HTR-8/SVneo (cell line): ENCODE measurements at places on chromosomes 16 and 17.

DNA sequence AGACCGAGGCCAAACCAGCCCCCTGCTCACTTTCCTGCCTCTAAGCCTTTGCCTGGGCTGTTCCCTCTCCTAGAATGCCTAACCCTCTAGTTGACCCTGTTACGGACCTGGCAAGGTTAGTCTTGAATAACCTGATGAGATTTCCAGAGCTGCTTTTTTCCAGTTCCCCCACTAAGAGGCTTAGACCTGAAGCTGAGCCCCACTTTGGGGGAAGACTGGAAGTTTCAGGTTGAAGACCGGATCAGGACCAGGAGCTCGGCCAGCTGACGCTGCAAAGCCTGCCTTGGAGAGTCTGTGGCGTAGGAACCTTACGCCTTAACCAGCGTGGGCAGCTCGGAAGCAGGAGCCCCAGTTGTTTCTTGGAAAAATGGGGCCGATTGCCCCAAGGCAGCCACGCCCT, 129.8 kb downstream of the OR1D5 start:
- no peak for DNase-seq

GRCh38 chr17:68034452-68034776, 1.1 kb upstream of the KPNA2 start:
- no peak for DNase-seq

GRCh38 chr16:51031598-51031997, 119.5 kb downstream of the SALL1 start:
- no peak for DNase-seq

DNA sequence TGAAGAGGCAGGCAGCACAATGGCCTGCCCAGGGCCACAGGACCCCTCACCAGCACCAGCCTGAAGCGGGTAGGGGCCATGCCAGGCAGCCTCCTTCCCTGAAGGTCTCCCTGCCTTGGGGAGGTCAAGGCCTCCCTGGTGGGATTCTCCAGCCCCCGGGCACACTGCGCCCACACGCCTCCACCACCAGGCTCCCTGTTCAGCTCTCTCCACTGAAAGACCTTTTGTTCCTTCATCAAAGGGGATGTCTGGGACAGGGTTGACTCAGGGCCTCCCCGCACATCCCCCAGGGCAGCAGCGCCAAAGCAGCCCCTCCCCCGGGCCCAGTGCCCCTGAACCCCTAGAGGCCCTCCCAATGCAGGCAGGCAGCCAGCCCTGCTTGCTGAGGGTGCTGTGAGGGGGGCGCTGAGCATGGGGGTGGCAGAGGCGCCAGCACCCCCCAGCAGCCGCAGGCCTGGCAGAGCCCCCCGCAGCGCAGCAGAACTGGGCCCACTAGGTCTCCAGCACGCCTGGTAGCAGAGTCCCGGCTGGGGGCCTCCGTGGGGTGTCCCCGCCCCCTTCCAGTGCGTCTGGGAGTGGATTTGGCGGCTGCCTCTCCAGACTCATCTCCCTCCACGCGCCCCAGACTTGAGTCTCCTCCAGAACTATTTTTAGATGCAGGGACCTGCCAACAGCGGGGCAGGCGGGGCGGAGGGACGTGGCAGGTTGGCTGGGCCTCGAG, 13.1 kb downstream of the BCAR1 start:
- no peak for DNase-seq

DNA sequence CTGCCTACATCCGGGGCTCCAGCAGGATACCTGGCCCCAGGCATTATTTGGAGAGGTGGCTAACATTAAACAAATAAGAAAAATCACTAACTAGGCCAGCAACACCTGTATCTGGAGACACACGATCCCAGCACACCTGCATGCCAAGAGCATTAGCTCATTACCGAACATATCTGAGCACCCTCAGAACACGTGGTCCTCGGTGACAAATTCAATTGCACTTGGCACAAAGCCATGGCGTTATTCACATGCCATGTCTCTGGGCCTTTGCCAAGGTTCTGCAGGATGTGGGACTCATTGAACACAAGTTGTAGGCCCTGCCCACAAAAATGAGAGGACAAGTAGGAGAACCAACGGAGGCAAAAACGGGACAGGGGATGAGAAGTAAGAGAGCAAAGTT, 552.3 kb downstream of the TOX3 start:
- no peak for DNase-seq

DNA sequence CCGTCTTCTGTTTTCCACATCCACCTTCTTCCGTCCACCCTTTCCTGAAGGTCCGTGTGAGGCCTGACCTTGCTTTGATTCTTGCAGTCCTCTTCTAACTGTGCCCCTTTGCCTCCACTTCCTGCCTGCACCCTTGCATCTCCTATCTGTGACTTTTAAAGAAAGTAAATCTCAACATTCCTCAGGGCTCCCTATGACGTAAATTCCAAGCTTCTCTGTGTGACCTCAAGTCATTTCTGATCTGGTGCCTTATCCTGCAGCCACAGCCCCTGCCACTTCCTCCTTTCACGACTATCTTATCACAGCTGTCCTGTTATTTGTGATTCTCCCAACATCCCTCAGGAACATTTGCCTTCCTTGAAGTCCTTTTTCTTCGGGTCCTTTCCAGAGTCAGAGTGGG, 520.5 kb downstream of the CDH13 start:
- DNase-seq, result no peak
